Suprapubic skin (tissue), 4 donors: ENCODE measurements at places on chromosomes 12 and 14.

- no peak for DNase-seq
Measured at GRCh38 chr14:86597279-86597678, 1067.3 kb downstream of the FLRT2 start.

DNA sequence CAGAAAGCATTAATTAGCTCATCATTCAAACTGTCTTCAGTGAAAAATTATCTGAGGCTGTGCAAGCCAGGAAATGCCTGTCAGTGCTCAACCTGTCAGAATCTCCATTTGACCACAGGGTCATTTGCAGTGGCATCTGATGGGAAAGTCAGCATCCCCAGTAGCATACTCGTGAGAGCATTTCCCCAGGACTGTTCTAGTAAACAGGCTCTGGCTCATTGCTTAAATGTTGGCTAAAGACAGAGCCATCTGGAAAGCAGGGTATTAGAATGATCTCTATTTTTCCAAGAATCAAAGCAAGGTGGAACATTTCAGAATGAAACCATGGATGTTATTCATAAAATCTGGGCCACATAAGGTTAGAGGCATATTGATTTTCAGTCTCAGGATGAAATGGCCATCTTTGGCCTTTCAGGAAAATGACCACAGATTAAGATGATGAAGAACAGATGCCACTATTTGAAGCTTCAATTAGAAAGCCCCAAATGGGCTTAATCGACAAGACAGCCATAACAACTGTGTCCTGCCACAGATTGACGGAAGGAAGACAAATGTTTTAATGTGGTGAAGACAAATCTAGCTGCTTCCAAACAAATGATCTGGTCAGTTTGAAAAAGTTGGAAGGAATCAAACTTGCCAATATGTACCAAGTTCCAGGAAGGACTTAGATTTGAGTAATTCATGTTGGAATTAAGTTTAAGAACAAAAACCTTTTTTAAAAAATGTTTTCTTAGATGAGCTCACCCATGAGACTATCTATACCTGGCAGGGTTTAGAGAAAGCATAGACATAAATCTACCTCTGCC lies 94.0 kb upstream of the FAR2 start:
- no peak for DNase-seq

- peak; percentile 33 for DNase-seq
Measured at GRCh38 chr14:64707661-64708060, 3.4 kb downstream of the PLEKHG3 start.

GRCh38 chr12:8446642-8447547 lies 8.9 kb upstream of the CLEC6A start:
- no peak for DNase-seq

- DNase-seq: no peak
Measured at GRCh38 chr12:108190529-108190928, 61.4 kb downstream of the WSCD2 start.

GRCh38 chr12:30980955-30981662 lies 54.6 kb downstream of the TSPAN11 start:
- no peak for DNase-seq
